Upper lobe of right lung (tissue), 1 donor: ENCODE measurements at places on chromosomes 4 and X. TPM values are rescaled to one million over a fixed set of nuclear protein-coding genes. Genes with fewer than 3 reads are reported as not detected.

The FAM47A gene
- total RNA-seq = not detected

The PAGE5 gene
- total RNA-seq = not detected

The ASB12 gene
- total RNA-seq = 0.32 TPM

The CASK gene
- total RNA-seq = 60.4 TPM

DNA sequence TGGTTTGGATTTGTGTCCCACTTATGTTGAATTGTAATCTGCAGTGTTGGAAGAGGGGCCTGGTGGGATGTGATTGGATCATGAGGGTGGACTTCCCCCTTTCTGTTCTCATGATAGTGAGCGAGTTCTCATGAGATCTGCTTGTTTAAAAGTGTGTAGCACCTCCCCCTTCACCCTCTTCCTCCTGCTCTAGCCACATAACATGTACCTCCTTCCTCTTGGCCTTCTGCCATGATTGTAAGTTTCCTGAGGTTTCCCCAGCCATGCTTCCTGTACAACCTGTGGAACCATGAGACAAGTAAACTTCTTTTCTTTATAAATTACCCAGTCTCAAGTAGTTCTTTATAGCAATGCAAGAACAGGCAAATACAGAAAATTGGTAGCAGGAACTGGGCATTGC is 138.7 kb downstream of the INPP4B start:
- H3K27ac ChIP-seq = no peak overlapping the region
- H3K4me1 ChIP-seq = no peaks in the 10 kb centered on the region
- no peak for DNase-seq
- H3K4me3 ChIP-seq = no peak overlapping the region
- no peaks in the 10 kb centered on the region for H3K36me3 ChIP-seq

- no peaks in the 10 kb centered on the region for H3K27me3 ChIP-seq
- no peak overlapping the region for H3K4me3 ChIP-seq
- peaks cover 39% of the 10 kb centered on the region for H3K4me1 ChIP-seq
- no peaks in the 10 kb centered on the region for H3K36me3 ChIP-seq
- no peak for DNase-seq
These were observed 82.2 kb downstream of the APBB2 start for GRCh38 chr4:41132055-41132683.

DNA sequence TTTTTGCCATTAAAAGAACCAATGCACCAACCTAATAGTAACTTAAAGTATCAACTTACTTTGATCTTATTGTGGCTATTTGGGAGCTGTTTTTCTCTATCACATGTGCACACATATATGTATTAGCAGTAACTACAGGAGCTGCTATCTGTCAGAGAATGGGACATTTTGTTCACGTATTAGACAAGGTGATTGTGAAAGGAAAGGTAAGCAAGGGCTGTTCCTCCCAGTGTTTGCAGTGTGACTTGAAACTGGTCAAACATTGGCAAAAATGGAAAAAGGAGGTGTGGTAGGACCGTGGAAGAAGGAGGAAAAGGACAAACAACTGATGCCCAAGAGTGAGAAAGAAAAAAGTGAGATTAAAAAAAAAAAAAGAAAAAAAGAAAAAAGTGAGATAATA is 43.1 kb upstream of the KLHL2 start:
- no peaks in the 10 kb centered on the region for H3K27me3 ChIP-seq
- DNase-seq = no peak
- H3K4me1 ChIP-seq = no peaks in the 10 kb centered on the region
- no peaks in the 10 kb centered on the region for H3K36me3 ChIP-seq
- H3K27ac ChIP-seq = no peak overlapping the region
- H3K4me3 ChIP-seq = no peak overlapping the region

DNA sequence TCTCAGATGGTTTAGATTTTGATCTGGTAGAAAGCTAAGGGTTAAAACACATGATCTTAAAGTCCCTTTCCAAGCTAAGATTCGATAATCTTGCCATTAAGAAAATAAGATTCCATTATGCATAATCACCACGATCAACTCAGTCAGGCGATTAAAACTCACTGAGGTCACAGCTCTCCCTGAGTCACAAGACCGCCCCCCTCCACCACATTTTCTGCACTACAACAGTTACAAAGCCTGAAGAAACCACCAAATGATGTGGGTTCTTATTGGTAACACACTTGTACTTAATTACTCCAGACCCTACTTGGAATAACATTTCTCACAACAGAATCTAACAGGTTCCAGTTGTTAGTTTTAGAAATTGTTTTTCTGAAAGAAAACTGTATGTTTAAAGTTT is 62.8 kb downstream of the SH3KBP1 start:
- no peak overlapping the region for H3K4me3 ChIP-seq
- H3K27ac ChIP-seq = no peak overlapping the region
- H3K27me3 ChIP-seq = no peaks in the 10 kb centered on the region
- H3K36me3 ChIP-seq = no peaks in the 10 kb centered on the region
- no peaks in the 10 kb centered on the region for H3K4me1 ChIP-seq

DNA sequence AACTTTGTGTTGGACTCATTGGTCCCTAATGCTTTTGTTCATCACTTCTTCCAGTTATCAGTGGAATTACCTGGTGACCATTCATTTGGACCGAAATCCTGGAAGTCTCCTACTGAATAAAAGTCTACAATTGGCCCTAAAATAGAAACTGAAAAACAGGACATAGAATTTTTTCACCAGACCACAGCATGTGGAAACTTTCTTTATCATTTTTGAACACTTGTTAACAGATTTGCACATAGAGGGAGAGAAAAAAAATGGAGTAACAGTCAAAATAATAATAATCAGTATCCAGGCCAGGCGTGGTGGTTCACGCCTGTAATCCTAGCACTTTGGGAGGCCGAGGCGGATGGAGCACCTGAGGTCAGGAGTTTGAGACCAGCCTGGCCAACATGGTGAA is 7.1 kb downstream of the EPGN start:
- no peaks in the 10 kb centered on the region for H3K4me1 ChIP-seq
- DNase-seq = no peak
- no peak overlapping the region for H3K4me3 ChIP-seq

DNA sequence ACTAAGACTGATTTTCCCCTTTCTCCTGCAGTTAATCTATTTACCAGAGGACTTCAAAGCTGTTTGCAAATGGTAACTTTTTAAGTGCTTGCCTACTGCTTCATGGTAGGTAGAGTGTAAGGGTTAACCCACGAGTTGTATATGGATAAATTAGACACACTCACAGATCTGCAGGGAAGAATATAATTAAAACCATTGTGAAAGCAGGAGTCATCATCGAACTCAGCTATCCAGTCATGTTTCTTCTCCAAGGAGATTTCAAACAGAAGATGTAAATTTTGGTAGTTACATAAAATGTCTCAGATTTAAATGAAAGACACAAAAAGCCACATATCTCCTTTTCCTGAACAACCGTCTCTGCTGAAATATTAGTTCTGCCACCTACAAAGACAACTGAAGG is 549 bp upstream of the XG start:
- DNase-seq = no peak
- H3K27ac ChIP-seq = no peak overlapping the region
- H3K4me3 ChIP-seq = no peak overlapping the region
- H3K36me3 ChIP-seq = no peaks in the 10 kb centered on the region
- H3K4me1 ChIP-seq = no peaks in the 10 kb centered on the region
- H3K27me3 ChIP-seq = no peaks in the 10 kb centered on the region
